ENCODE measurements at places on chromosomes 5 and 9.

DNA sequence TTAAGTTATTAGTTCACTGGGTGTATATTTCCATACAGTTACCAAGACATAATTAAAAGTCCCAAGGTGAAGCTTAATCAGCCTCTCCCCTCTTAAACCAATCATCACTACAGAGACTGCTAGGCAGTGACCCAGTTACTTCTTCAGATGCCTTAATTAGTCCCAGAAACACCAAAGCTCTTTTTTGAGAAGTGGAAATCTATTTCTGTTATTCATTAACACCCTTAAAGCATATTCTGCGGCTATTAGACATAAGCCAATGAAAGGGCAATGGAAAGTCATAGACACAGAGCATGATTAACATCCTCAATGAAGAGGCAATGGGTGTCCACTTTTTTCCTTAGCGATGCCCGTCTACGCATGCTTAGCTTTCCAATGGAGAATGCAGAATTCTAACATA lies 48.3 kb upstream of the DNAH5 start:
- no peak for DNase-seq

- DNase-seq: no peak
These were observed 999.8 kb downstream of the NR2F1-AS1 start for GRCh38 chr5:92581249-92581648.

DNA sequence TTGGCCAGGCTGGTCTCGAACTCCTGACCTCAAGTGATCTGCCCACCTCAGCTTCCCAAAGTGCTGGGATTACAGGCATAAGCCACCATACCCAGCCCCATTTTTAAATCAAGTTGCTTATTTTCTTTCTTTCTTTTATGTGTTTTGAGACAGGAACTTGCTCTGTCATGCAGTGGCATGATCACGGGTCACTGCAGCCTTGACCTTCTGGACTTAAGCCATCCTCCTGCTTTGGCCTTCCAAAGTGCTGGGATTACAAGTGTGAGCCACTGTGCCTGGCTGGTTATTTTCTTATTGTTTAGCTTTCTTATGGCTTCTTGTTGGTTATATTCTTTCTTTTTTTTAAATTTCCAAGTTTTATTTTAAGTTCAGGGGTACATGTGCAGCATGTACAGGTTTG lies 79.7 kb upstream of the C5orf63 start:
- no peak for DNase-seq

GRCh38 chr5:128290152-128290858 lies 206.7 kb downstream of the SLC12A2 start:
- DNase-seq: no peak

GRCh38 chr9:91302831-91303230 lies 58.9 kb downstream of the AUH start:
- no peak for DNase-seq

DNA sequence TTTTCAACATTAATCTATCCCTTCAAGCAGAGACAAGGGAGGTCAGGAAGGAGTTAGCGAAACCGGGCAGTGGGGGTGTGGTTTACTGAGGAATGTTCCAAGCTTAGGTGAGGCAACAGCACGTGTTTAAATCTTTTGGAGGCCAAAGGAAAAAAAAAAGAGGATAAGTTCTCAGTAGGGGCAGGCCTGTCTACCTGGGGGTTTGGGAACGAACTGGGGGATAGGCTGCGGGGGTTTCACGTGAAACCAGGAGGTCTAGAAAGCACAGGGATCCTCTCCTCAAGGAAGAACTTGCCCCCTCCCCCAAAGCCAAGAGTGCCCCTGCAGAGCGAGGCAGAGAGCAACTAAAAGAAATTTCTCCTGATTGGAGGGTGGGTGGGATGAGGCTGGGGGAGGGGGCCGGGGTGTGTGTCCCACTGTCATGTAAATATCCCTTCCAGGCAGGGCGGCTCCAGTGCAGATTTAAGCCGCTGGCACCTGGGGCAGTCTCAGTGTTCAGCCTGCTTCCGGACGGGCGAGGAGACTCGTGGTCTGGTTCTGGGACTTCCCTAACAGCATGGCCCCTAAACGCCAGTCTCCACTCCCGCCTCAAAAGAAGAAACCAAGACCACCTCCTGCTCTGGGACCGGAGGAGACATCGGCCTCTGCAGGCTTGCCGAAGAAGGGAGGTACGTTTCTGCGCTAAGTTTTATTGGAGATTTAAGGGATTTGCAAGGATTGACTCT lies 5.5 kb upstream of the SET start:
- DNase-seq: no peak

DNA sequence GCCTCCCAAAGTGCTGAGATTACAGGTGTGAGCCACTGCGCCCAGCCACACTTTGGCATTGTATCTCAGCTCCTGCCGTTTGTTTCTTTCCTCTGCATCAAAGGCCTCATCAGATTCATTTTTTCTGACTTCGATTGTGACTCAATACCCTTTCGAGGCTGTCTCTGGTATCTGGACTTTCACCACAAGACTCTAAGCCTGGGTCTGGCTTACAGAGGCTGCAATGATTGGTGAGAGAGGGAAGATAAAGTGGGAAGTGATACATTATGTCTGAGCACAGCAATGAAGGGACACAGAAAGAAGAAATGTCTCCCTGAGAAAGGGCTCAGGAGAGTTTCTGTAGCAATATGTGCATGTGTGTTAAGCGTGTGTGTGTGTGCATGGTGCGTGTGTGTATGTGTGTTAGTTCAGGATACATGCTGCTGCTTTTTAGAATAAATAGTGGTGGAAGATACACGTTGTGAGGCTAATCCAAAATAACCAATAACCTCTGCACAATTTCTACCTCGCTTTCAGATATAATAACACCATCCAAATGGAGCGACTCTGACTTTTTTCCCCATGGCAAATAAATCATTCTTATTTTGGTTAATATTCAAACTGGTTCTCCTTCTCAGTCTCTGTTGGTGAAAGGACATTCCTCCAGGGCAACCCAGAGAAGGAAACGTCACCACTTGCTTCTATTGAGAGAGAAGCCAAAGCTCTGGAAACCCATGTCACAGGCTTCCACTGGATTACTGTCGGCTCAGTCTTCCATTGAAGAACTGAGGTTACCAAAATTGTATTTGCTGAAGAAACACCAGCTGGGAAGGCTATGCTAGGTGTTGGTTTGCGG lies 8.1 kb upstream of the DAB2 start:
- no peak for DNase-seq

- DNase-seq: no peak
These were observed 168.1 kb upstream of the RASEF start for GRCh38 chr9:83231039-83231438.

DNA sequence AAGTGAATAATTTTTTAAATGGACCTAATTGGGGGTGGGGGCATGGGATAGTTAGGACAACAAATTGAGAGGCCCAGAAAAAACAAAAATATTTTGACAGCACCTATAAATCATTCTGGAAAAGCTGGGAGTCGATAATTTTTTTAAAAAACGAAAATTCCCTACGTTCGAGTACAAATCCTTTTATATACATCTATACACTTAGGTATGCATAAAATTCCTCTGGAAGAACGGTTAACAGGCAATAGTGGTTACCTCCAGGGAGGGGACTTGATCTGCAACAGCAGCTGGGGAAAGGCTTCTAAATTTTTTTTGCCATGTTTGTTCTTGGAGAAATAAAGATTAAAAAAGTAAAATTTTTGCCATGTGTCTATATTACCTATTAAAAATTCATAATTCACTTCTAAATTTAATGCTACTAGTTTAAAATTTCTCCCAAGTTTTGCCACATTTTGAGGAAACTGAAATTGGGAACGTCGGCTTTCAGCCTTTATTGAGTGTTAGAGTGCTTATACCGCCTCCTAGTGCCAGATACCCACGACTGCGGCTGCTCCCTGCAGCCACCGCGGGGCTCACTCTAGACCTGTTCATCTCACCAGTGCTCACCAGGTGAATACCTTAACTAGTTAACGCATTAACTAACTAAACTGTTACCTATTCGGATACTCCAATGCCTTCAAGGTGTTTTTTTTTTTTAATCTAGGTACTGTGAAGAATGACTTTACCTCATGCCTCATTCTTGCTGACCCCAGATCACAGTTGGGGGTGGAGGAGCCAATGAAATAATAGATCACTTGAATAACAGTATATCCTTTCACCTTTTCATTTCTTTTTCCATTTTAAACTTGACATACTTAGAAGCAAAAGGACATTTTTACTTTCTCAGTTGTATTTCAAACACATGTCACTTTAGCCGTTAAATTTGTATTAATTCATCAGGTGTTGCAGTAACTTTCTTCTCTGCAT lies 1.8 kb upstream of the BHMT start:
- DNase-seq: no peak

DNA sequence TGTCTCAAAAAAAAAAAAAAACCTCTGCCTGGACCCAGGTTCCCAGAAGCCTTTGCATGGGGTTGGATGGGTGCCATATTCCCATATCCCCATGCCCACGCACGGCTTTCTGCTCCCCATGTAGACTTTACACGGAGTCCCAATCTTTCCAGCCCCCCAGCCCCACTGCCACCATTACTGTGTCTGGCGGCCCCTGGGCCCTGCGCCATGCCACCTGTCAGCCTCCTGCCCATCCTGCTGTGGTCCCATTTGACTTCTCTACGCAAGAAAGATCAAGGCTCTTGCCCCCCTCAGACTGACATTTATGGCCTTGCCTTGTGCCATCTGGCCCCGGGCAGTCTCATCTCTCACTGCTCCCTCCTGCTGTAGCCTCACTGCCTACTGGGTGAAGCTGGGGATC lies 6.5 kb upstream of the AK1 start:
- DNase-seq: no peak

GRCh38 chr9:129610473-129611306 lies 10.2 kb downstream of the C9orf50 start:
- DNase-seq: peak; percentile 65

DNA sequence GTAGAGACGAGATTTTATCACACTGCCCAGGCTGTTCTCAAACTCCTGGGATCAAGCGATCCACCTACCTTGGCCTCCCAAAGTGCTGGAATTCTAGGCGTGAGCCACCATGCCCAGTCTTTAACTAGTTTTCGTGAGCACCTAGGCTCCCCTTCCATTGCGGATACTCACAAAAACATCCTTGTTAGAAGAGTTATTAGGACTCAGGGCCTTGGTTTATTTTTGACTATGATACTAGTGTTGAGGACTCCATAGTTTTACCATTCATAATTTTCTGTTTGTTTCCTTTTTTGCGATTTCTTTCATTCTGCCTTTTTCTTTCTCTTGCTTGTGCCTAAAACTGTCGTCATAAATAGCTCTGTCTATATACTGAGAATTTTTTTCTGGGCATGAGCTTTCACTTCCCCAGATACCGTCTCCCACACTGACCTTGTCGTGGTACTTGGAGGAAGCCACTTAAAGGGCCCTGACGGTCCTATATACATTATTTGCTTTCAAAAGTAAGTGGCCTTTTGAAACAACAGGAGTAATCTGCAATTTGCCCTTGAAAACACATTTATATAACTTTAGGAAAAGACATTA lies 5.2 kb downstream of the F2R start:
- no peak for DNase-seq

DNA sequence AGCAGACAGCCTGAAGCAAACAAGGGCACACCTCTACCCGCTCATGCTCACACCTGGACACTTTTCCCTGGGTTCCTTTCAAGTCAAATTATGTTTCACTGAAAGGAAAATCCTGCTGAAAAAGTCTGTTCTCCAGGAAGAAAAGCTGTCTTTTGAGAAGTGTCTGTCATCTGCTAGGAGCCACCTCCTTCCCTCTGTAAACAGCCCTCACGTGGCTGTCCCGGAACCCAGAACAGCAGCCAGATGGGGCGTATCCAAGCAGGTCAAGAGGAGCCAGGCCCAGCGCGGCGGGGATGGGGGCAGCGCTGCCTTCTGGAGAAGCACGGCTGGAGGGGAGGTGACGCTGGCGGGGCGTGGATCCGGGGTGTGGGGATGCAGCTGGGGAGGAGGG lies at the start of gene PNPLA7:
PNPLA7 (minus strand) TSS at position 172 of the 391 bp plus-strand sequence. CDS start 205 bp downstream, outside the sequence.
- DNase-seq: no peak

- DNase-seq: no peak
These were observed 1.1 kb downstream of the GCNT4 start for GRCh38 chr5:75051217-75051751.

DNA sequence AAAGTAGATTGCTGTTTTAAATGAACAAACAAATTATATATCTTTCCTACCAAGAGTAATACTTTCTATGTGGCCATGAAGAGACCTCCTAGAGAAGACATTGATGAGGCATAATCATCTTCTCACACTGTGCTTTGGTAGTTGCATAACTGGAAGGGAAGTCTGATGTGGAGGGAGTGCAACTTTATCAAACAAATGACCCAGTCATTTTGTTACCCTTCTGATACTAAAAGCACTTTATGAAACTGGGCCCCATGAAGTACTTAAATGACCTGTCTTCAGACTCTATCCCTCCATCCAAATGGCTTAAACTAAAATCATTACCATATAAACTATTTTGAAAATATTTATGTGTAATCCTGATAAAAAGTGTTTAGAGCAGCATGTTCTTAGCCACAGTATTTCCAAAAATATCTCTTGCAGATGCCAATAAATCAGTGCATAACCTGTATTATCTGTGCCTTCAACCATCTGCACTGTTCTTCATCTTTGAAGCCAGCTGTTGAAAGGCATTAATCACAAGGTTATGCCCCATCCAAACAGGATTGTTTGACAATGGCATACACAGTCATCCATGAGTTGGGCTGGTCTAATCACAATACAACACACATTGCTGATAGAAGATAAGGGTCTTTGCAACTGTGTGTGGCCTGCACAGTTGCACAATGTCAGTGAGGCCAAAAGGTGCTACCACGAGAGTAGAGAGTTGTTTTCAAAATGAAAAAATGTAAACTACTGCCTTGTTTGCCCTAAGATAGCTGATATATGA lies 31.9 kb upstream of the MIER3 start:
- no peak for DNase-seq

DNA sequence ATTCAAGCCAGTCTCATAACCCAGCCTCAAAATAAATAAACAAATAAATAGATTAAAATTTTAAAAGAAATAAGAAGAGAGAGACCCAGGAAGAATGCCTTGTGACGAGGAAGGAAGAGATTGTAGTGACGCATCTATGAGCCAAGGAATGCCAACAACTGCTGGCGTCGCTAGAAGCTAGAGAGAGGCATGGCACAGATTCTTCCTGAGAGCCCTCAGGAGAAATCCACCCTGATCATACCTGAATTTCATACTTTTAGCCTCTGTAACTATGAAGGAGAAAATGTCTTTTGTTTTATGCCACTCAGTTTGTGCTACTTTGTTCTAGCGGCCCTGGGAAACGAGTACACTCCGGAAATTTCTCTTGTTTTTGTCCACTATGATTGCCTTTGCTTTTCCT lies 103.9 kb downstream of the C9orf50 start:
- DNase-seq: no peak

DNA sequence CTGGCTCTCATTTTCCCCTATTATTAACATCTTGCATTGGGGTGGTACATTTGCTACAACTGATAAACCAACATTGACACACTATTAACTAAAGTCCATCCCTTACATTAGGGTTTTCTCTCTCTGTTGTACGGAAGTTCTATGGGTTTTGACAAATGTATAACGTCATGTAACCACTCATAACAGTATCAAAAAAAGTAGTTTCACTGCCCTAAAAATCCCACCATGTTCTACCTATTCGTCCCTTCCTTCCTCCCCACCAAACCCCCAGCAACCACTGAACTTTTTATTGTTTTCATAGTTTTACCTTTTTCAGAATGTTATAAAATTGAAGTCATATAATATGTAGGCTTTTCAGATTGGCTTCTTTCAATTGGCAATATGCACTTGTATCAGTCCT lies 40.1 kb downstream of the MLLT3 start:
- DNase-seq: no peak
